Dermis blood vessel endothelial cell (primary cell): ENCODE measurements at places on chromosomes 4 and X. TPM values are rescaled to one million over a fixed set of nuclear protein-coding genes. Genes with fewer than 3 reads are reported as not detected.
A peak's percentile ranks its signal among the peaks of the same experiment; 100 is the strongest.

SORCS2 gene
- under 0.01 and 0.05 TPM in 2 replicates for total RNA-seq

DNA sequence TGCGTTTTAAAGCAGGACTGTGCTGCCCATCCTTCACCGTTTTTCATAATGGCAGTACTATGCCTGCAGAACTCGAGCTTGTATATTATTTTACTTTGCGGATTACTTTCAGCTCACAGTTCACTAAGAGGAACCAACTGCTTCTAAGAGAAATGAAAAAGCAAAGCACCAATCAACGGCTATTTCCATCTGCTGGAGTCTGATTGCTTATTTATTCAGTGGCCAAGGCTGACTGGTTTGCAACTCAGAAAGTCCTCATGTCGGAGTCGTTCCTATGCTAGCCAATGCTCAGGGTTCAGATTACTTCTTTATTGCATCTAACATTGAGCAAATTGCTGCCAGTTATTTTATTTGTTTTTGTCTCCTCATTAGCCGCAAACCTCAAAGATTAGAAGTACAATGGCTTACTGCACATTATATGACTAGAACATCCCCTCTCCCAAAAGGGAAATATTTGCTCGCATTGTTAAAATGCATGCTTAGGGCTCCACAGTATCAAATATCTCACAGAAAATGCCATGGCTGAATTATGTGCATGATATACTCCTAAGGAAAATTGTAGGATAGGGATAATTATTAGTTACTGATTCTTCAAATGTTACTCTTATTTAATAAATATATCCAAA lies 1628.2 kb upstream of the ADGRL3 start:
- DNase-seq = no peak

DNA sequence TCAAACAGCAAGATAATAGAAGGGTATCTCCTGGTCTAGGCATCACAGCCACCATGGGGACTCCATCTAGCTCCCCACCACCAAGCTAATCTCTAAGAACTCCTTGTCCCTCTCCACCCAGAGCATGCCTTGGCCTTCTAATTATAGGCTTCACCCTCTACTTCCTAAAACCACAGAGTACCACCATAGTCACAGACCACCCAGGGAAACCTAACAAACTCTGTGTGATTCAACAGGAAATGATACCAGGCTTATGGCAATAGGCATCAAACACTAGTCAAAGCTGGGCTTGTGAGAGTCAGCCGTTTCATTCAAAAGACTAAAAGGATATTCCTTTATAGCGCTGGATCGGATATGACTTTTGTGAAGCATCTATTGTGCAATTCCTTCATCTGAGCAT lies 91.5 kb upstream of the NALF2 start:
- no peak for DNase-seq

DNA sequence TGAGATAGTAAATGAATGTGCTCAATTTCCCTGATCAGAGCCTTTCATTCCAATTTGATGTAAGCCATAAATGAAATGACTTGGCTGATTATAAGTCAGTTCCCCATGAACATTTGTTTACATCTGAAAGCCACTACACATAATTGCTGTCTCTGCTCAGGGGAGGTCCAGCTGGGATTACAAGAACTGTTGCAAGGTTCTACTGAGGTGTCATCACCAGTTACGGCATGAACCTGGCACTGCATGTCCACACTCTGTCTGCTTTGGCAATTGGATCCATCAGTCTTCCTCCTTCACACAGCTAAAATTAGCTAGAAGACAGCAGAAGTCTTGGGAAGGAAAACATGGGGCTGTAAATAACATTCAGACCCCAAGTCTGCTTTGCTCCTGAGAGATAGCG lies 12.8 kb upstream of the MBNL3 start:
- DNase-seq = no peak

DNA sequence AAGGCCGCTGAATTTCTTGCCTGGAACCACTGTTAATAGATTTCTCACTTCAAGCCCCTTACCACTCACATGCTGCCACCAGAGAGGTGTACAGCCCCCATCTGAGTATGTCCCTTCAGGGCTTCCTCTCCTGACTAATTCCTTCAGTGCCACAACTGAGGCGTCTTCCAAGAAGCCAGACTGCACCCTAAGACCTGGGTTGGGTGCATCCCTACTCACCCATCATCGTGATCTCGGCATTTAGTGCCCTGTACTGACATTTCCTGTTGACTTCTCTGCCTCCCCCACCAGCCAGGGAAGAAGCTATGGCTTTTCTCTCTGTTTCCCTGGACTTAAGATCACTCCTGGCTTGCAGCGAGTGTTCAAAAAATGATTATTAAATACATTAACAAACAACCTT lies 40.4 kb upstream of the MAP3K15 start:
- no peak for DNase-seq

DNA sequence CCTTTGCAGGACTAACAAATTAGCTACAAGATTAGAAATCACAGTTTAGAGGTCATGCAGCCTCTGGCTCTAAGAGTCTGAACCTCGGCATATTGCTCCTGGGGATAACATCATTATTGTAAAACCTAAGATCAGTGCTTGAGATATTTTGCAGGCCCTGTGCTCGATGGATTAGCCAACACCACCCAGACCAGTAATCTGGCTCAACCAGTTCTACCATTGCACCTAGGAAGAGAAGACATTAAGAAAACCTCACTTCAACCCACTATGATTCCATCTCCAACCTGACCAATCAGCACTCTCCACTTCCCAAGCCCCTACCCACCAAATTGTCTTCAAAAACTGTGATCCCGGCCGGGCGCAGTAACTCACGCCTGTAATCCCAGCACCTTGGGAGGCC lies 43.6 kb downstream of the WFS1 start:
- no peak for DNase-seq

- DNase-seq = peak; percentile 43
These were observed 8.8 kb downstream of the DDX60 start for GRCh38 chr4:168309781-168310180.

DNA sequence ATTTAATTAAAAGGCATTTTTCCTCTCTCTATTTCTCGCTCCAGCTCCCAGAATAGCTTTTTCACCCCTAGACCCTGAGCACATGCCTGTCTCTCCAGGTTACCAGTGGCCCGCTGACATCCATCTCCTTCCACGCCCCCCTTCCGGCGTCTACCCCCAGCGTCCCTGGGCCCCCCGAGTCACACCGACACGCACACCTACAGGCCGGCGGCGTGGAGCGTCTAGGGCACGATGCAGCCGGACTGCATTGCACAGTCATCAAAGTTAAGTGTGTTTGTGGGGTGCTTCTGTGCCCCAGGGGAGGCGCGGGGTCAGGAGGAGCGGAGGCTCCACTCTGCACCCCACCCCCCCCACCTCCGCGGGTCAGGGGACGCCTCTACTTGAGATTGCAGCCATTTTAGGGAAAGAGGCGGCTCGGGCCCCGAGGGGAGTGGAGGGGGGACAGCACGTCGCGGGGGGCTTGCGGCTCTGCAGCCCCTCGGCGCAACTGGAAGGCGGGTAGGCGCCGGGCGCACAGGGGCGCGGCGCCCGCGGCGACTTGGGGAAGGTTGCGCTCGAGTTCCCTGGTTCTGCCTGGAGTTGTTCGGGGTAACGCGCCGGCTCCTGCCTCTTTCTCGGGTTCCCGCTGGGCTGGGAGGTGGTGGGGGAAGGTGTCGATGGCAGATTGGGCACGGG lies 112.7 kb downstream of the DHX15 start:
- DNase-seq = peak; percentile 8

DNA sequence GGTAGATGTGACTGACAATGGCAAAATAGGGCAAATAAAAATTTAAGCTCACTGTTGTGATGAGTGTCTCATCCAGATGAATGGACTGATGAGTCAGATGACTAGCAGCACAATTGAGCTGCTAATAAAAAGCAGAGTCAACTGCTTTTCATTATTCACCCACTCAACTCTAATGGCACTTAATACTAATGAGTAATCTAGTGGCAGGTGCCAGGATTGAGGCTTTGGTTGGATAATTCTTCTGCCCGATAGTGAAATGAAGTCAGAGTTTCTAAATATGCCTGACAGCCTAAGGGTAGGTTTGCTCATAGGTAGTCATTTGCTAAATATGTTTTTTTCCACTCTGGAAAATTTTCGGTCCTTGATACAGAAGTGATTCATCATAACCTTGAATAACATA lies 10.4 kb downstream of the OGT start:
- peak; percentile 78 for DNase-seq

MAGEB2 gene
- total RNA-seq = not detected in 2 replicates

DGAT2L6 gene
- not detected in 2 replicates for total RNA-seq

WNK3 gene
- total RNA-seq = 0.60 and 1.0 TPM in 2 replicates

DNA sequence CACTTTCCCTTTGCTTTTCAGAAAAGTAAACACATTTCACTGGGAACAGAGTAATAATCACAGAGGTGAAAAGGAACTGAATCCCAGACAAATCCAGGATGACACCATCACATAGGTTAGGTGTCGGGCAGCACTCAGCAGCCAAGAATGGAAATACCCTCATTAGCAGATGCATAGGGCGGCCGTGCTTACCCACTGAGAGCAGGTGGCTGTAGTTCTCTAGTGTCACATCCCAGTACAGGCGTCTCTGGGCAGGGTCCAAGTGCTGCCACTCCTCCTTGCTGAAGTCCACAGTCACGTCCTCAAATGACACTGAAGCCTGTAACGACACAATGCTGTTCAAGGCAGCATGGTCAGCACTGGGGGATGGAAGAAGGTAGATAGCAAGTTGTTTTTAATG lies 26.9 kb downstream of the ZNF41 start:
- DNase-seq = no peak

DNA sequence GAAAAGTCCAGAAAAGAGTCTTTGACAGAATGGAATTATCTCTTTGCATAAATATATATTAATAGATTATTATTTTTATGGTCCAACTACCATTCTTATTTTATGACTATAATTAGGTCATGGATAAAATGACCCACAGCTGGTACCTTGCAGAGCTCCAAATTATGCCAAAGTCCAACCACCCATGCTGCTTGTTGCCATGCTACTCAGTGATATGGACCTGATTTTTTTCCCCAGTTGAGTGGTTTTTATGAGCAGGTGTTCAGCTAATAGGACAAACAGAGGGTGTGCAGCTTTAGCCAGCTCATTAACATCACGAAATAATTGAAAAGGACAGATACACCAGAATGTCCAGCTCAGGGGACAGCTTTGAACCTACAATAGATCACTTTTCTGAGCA lies 9.7 kb downstream of the HOPX start:
- DNase-seq = no peak

TCEANC gene
- 1.7 and 3.1 TPM in 2 replicates for total RNA-seq

GRCh38 chr4:148064451-148064850 lies 332.6 kb downstream of the ARHGAP10 start:
- no peak for DNase-seq

GRCh38 chr4:95219109-95219508 lies 329.7 kb downstream of the UNC5C start:
- no peak for DNase-seq

VGLL1 gene
- not detected in 2 replicates for total RNA-seq

DNA sequence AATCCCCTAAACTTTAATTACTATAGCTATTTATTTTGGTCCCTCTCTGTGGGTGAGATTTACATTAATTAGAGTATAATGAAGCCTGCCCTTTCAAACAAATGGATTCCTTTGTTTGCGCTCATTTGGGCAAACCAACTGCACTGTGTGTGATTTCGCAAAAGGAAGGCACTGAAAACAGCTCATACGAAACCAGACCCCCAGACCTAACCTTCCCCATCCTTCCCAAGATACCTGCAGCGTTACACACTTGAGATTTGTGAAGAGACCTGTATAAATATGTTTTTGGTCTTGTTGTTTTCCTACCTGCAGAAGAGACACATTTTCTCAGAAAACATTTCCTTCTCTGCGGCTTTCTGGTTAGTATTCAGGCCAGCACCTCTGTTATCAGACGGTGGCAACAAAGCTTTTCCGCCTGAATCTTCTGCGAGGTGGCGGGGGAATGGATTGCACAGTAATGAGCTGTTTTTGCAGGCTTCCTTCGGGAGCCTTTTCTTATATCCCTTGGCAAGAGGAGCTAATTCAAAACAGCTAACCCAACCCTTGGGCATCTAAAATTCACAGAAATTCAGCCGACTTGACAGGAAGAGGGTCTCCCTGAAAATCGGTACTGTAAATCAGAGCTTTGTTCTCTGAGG lies 47.6 kb downstream of the CBLL2 start:
- DNase-seq = no peak

DCAF8L1 gene
- not detected in 2 replicates for total RNA-seq

BEND2 gene
- total RNA-seq = under 0.01 TPM in 1 of 2 replicates, not detected in the other

SULT1B1 gene
- total RNA-seq = 2.4 and 12.6 TPM in 2 replicates

- no peak for DNase-seq
These were observed 44.4 kb upstream of the STOX2 start for GRCh38 chr4:183860731-183861130.

DNA sequence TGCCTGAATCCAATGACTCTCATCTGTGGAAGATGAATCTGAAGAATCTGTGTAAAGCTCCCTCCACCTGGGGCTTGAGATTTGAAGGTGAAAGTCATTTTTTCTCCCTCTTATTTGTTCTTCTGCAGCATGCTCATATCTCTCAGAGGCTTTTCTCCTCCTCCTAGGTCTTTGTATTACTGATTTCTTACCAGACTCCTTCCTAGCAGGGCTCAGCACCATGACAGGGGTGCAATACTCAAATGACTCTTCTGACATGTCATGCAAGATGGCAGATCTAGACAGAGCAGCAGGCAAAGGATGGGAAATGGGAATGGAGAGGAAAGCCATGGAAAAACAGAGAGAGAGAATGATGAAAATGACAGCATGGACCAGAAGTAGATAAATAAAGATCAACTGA lies 118.3 kb downstream of the TMA16 start:
- DNase-seq = no peak

- no peak for DNase-seq
These were observed 218.7 kb upstream of the SPOCK3 start for GRCh38 chr4:167452922-167453430.

SPANXC gene
- total RNA-seq = not detected in 2 replicates

AMER1 gene
- 2.2 and 2.5 TPM in 2 replicates for total RNA-seq

GABRE gene
- 8.4 and 28.1 TPM in 2 replicates for total RNA-seq

DNA sequence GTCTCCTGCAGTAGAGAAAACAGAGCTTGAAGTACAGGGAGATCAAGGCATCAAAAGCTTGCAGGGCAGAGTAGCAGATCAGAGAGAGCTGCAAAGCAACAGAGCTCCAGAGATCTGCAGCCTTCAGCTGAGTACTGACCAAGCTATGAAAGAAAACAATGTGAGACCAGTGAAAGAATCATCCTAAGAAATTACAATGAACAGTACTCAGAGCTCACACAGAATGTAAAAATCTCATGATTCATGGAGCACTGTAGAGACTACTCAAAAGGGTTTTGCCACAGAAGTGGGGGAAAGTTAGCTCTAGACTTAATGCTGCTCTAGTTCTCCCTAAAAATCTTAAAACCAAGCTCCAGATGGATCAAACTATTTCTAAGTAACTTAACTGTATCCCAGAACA lies 80.0 kb upstream of the MAB21L2 start:
- no peak for DNase-seq

- DNase-seq = no peak
These were observed 349.1 kb upstream of the DDX53 start for GRCh38 chrX:22650691-22651090.

DNA sequence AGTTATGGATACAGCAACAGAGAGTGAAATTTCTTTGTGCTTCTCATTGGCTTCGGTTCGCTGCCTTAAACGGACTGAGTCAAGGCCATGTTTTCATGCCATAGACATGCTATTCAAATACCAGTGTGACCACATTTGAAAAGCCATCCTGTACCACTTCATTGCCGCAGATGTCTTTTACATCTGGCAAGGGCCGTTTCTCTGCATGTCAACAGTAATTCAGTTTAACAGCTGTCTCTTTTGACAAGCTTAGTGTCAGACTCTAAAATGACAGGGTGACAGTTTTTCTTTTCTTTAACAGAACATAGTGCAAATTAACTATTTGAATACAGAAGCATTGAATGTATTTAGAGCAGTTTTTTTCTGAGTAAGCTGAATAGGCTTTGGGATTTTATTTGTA lies 362.2 kb upstream of the POU3F4 start:
- no peak for DNase-seq

CTSO gene
- total RNA-seq = 9.3 and 10.7 TPM in 2 replicates

GRCh38 chr4:138999666-139000065 lies 15.9 kb upstream of the NOCT start:
- DNase-seq = no peak
